Hematopoietic multipotent progenitor cell treated with erythropoietin and hydrocortisone succinate and interleukin-3 and kit ligand, for 15 days (in vitro differentiated cells): ENCODE measurements at places on chromosomes 12 and 14.

DNA sequence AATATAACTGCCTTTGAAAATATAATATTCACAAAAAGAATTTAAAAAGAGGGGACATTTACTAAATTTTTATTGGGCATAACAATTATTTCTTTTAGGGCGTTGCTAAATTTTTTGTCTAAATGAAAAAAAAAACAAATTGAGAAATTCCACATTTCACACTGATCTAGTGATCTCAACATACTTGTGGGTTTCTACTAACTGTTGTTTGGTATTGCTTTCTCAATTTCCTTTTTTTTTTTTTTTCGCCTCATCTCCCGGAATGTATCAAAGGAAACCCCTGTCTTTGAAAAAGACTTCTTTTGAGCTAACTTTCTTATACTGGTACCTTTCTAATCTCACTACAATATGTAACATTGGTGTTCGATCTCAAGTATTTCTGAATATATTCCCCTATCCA is at the start of gene CLEC4D:
Gene CLEC4D (plus strand): TSS at position 248 of the 400 bp plus-strand sequence. CDS start 230 bp downstream, outside the sequence.
- no peak for DNase-seq

DNA sequence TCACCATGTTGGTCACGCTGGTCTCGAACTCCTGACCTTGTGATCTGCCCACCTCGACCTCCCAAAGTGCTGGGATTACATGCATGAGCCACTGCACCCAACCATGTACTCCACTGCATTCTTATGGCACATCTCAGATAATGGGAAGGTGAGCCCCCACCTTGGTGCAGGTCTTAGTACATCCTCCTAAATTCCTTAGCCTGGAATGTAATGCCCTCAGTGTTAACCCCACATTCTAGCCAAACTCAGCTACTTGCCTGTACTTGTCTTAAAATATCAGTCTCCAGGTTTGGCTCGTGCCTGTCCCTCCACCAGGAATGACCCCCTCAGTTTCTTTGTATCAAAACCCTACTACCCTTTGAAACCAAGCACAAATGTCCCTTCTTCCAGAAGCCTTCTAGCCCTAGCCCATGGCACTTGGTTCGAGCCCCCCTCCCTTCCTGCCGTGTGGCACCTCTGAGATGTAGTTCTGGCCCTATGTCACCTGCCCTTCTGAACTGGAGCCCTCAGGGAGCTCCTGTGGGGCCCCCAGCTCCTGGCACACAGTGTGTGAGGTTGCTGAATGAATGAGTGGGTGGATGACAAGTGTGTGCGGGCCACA is 8.4 kb downstream of the KCNH3 start:
- DNase-seq, result no peak

GRCh38 chr12:22410486-22410885 is 76.0 kb upstream of the ST8SIA1 start:
- DNase-seq, result no peak

- no peak for DNase-seq
Measured at GRCh38 chr12:2509137-2509536, 285.6 kb upstream of the FKBP4 start.

- no peak for DNase-seq
Measured at GRCh38 chr14:68676511-68676943, 116.3 kb downstream of the ZFP36L1 start.

DNA sequence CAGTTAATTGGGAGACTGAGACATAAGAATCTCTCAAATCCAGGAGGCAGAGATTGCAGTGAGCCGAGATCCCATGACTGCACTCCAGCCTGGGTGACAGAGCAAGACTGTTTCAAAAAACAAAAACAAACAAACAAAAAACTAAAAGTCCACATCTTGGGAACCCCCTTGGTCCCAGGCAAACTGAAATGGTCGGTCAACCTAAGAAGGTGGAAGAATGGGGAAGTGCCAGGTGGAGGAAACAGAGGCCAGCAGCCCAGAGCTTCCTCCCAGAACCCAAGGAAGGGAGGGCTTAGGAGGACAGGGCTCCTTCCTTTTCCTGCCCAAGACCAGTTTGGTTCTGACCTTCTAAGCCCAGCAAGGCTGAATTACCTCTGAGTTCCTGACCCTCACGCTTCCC is 121.0 kb upstream of the FUT8 start:
- DNase-seq, result no peak

GRCh38 chr12:116528065-116528464 is 31.1 kb upstream of the MAP1LC3B2 start:
- no peak for DNase-seq

DNA sequence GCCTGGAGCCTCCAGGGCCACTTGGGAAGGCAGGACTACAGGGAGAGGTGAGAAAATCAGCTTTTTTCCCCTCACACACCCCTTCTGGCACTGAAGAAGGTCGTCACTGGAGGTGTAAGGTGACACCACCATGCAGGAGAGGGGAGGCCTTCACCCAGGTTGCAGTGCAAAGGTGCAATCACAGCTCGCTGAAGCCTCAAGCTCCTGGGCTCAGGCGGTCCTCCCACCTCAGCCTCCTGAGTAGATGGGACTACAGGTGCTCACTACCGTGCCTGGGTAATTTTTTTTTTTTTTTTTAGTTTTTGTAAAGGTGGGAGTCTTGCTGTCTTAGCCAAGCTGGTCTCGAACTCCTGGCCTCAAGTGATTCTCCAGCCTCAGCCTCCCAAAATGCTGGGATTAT is 93.6 kb downstream of the TNFAIP2 start:
- DNase-seq, result no peak

DNA sequence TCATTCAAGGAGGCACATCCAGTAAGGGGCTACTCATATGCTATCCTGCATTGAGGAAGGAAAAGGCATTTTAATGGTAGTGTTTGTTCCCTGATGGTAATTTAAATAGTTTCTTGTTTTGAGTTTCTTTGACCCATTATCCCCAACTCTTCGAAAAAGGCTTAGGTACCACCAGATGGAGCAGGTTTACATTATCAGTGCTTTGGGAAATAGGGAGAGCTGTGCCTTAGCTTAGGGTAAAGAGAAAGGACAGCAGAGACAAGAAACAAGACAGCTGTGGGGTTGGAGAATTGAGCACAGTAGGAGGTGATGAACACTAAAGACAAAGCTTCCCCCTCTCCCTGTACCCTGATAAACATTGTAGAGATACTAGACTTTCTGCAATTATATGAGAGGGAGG is 29.1 kb upstream of the HELB start:
- no peak for DNase-seq

GRCh38 chr12:109494348-109494881 is 17.0 kb downstream of the UBE3B start:
- no peak for DNase-seq

DNA sequence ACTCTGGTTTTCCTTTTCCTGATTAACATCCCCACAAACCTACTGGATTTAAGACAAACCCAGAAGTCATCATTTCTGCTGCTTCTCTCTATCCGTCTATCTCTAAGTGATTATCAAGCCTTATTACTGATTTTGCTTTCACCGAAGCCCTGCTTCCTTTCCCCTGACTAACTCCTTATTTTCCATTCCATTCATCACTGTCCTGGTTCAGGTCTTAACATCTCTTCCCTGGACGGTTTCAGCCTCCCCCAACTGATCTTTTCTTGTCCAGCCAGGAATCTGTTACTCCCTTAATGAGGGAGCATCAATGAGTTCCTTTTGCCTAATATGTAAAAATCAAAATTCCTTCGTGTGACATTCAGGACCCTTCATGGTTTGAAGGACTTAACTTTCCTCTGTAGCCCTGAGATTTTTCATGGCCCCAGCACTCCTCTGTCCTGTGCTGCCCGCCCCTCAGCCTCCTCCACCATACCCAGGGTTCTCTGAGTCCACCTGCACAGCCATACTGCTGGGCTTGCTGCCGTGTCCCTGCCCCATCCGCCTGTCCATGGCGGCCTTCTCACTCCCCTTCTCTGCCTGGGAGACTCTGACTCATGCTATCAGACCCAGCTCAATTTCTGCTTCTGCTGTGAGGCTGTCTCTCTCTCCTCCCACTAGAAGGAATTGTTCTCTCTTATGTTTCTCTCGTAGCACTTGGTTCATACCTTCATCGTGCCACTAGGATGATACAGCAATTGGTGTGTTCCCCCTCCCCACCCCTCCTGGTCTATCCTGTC is 167.8 kb upstream of the HIF1A start:
- DNase-seq, result no peak

- no peak for DNase-seq
Measured at GRCh38 chr12:117907108-117907689, 61.6 kb downstream of the KSR2 start.

DNA sequence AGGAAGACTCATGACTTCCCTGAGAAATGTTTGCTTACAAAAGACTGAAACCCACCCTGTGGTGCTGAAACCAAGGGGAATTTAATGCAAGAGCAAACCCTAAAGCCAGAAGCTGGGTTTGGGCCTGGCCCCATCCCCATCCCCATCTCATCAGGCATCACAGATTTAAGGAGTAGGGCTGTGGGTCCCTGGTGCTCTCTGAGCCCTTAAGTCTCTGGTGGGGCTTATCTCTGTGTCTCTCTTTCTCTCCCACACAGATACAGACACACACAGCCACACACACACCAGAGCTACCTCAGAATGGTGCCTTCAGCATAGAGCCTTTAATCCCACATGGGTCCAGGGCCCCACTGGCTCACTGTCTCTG is 237.1 kb downstream of the SLC41A2 start:
- no peak for DNase-seq

DNA sequence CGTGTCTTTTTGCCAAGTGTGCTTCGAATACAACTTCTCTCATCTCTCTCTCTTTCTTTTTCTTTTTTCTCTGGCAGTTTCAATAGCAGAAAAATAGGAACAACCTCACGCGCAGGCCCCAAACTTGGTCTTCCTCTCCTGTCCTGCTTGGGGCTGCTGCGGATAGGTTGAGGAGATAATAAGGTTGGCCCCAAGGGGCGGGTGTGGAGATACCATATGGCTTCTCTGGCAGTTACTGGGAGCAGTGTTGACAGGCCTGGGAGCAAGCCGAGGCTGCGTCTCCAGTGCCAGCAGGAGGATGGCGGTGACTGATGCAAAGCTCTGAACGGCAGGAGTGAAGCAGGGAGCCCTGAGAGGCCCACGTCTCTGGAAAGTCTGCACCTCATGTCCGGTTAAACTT is 89.5 kb upstream of the MANSC4 start:
- no peak for DNase-seq

- DNase-seq, result no peak
Measured at GRCh38 chr14:95877633-95878032, 1.0 kb downstream of the TUNAR start.

DNA sequence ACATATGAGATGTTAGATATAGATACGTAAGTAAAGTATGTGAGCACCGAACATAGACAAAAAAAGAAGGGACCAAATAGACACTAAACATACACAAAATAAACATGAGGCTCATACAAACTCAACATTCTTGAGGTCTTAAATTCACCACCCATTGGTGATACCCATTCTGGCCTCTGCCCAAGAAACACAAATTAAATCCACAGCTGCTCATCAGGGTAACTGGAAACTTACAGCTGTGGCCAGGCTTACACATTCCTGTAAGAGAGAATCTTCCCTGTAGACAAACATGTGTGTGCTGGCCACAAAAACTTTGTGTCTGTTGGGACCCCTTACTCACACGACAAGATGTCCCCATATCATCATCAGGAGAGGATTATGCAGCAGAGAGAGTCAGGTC is 22.4 kb downstream of the MAGOHB start:
- no peak for DNase-seq

DNA sequence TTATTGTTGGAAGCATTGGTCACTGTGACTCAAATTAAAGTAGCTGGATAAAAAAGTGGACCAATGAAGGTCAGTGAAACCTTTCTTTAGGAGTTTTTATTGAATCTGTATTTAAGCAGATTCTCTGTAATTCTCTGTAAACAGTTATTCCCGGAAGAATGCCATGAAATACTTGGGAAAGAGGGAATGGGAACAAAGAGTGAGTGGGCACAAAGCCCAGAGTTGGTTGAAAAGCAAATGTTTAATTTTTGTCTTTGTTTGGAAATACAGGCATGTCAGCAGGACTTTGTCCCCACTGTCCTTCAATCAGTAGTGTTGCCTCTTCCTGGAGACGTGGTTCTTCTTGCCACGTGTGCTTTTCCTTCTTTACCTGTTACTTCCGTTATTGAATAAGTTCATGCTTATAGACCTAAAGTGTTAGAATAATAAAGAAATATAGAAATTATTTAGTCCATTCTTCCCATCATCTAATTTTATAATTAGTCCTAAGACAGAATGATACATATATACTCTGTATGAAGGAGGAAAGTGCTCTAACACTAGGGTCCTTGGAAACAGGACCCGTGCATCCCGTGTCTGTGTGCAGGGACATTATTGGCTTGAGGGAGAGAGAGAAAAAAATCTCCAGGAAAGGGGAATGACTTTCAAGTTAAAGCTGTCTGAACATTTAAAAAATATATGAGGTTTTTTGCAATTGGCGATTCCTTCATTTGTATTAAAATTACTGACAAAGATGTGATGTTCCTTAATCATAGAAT is 2.0 kb upstream of the ANG start:
- no peak for DNase-seq

DNA sequence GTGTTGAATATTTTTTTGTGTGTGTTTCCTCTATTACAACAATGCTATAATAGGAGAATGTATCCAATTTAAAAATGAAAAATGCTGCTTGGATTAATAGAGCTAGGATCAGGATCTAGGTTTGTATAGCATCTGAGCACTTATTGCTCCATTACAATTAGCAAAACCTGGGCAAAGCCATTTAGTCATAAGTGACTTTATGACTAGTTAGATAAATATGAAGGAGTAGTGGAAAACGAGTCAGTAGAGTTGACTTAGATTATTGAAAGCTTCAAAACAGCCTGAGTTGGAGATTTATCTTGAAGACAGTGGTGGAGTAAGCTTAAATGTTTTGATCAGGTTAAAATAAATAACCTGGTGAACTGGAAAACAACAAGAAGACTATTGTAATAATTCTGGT is 2.8 kb downstream of the MED21 start:
- DNase-seq, result no peak

GRCh38 chr12:4193821-4194220 is 79.7 kb upstream of the CCND2 start:
- DNase-seq, result no peak

- DNase-seq, result no peak
Measured at GRCh38 chr14:22892488-22892887, 9.5 kb downstream of the REM2 start.

DNA sequence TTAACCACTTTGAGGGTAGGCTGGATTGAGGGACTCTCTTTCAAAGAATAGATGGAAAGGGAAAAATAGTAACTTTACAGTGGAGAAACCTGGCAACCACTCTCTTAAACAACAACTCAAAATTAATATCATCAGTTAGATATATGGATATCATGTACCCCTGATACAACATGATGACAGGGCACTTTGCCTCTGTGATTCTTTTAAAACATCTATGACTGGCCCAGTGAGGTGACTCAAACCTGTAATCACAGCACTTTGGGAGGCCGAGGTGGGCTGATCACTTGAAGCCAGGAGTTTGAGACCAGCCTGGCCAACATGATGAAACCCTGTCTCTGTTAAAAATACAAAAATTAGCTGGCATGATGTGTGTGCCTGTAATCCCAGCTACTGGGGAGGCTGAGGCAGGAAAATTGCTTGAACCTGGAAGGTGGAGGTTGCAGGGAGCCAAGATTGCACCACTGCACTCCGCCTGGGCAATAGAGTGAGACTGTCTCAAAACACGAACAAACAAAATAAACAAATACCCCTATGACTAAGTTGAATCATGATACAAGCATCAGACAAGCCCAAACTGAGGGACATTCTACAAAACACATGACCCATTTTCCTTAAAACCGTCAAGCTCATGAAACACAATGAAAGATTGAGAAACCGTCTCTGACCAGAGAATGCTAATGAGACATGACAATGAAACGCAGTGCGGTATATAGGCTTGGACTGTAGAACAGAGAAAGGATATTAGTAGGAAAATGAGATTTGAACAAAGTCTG is 26.4 kb upstream of the SLC7A8 start:
- no peak for DNase-seq
